ENCODE measurements at places on chromosomes 3 and 15.
A peak's percentile ranks its signal among the peaks of the same experiment; 100 is the strongest.

- no peak for DNase-seq
Measured at GRCh38 chr3:50466177-50466576, 37.3 kb downstream of the CACNA2D2 start.

DNA sequence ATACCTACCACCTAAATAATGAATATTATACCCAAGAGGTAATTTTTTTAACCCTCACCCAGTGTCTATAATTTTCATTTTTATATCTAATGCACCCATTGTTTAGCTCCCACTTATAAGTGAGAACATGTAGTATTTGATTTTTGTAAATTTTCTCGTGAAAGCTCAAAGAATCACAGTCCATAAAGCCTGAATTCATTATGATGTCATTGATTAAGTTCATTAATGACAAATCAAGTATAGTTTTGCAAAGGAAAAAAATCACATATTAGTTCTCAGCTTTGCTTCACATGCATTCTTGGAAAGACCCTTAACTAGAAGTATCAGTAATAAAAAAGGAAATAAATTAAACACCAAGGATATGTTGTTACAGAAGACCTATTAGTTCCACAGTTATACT is 425.3 kb upstream of the UBE2E2 start:
- no peak for DNase-seq

DNA sequence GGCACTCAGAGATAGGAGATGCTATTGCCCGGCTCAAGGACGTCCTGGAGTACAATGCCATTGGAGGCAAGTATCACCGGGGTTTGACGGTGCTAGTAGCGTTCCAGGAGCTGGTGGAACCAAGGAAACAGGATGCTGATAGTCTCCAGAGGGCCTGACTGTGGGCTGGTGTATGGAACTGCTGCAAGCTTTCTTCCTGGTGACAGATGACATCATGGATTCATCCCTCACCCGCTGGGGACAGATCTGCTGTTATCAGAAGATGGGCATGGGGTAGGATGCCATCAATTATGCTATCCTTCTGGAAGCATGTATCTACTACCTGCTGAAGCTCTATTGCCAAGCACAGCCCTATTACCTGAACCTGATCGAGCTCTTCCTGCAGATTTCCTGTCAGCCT is 26.4 kb downstream of the BCL2A1 start:
- no peak for DNase-seq

- DNase-seq: no peak
Measured at GRCh38 chr15:65909831-65910230, 40.5 kb downstream of the RAB11A start.

DNA sequence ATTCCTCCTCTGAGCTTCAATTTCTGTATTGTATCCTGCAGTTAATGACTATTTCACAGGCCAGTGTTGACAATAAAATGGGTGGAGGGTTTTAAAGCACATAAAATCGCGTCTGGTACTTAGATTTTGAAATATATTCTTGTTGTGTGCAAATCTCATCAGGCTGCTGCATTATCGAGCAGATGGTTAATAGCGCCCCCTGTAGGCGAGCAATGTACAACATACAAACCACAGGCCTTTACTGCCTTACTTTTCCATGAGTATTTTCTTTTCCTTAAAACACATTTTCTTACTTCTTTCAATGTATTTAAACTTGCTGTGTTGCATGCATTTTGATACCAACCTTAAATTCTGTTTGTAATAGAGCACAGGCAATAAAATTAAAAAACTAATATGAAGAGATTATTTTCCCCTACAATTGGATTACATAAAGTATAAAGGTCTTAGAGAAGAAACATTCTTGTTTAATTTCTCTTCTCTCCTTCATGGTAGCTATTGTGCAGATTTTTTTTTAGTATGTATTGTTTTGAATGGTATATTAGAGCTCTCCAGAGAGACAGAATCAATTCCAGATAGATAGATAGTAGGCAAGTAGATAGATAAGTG is 608.4 kb downstream of the CADM2 start:
- DNase-seq: peak; percentile 1

- DNase-seq: no peak
Measured at GRCh38 chr3:86990734-86991481, at the start of gene VGLL3. TSS of gene VGLL3 (minus strand) at chr3:86991149. CDS start at chr3:86990743, 406 bp downstream.

GRCh38 chr15:64544450-64544849 is 84.1 kb downstream of the ZNF609 start:
- DNase-seq: no peak

GRCh38 chr15:48579945-48580671 is 65.4 kb downstream of the FBN1 start:
- no peak for DNase-seq

DNA sequence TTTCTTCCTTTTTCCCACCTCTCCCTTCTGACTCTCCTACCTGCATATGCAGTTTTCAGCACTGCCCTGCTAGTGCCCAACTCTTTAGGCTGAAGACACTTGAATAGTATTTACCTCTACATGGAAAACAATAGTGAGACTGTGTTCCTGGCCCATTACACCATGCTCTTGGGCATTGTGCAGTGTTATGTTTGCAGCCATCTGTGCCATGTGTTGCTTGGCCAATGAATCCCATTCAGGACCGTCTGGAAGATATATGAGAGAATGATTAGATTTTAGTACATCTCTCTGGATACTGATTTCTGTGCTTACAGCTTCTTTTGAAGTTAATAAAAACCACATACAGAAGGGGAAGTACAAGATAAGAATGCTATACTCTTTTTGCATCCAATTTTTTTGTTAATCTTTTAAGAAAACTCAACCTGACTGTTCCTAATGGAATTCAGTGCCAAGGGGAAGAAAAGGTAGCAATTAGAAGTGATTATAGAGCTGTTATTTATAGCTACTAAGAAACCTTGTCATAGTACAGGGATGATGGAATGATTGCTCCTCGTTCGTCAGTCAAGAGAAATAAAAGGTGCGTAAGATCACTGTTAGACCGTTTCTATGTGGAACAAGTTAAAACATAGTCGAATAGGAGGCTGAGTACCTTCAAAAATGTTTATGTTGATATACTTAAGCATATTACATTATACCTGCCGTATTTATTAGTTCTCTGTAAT is 58.9 kb downstream of the TMEM41A start:
- no peak for DNase-seq

DNA sequence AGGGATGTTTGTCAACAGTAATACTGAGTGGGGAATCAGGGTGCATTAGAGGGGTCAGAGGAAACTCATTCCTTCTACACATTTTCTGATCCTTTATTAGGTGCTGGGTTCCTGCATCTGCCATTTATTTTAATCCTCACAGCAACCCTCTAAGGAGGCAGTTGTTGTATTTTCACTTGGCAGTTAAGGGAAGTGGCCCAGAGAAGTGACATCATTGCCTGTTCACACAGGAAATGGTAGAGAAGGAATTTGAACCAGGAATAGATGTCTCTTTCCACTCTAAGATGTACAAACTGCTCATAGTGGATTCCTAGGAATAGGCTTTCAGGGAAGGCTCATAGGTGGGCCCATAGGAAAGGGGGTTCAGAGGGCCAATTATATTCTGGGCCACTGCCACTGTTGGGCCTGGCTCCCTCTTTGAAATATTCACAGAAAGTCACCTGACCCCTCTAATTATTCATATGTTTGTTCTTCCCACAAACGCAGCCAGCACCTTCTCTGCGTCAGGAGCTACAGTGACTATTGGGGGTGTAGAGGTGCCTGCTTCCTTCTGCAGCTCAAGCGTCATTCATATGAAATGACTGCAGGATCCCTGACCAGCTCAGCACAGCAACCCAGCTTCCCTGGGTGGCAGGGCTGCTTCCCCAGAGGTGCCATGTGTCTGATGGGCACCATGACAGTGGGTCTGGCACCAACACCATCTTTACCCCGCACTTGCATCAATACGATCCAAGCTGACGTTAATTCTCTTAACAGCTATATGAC is 163.9 kb upstream of the SMAD3 start:
- no peak for DNase-seq

DNA sequence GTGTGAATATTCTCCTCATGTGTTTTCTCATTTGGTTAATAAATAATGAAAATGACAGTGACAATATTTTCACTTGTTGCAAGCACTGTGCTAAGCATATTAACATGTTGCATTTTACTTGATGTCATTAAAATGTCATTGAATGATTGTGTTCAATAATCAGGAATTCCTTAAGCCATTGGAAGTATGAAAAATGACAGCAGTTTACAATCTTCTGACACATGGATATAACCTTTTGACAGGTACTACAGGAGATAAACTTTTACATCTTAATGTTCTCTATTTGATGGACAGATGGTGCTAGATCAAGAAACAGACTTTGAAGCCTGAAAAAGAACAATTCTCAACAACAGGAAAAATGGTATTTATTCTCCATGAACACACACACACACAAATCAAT is 1138.3 kb downstream of the ROBO2 start:
- no peak for DNase-seq

GRCh38 chr15:95795386-95795785 is 535.1 kb upstream of the NR2F2 start:
- no peak for DNase-seq

DNA sequence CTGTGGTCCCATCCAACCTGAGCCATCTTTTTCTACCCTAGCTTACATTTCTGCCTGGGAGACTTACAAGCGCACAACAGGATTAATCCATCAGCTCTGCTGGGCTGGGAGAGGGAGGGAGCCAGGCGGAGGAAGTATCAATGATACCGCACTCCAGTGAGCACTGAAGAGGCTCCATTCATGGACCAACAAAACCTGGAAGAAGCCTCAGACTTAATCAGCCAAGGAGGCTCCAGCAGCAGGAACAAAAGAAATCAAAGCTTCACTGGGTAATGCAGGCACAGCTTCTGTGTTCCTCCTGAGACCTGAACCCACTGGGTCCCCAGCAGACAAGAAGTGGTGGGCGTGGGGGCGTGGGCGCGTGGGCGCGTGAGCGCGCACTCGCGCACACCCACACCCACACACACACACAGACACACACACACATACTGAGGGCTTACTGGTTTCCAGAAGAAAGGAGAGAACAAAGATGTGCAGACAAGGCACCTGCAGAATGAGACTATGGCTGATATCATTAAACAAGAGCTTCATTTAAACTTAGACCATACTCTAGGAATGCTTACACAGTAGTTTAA is 87.0 kb upstream of the BOC start:
- no peak for DNase-seq

- no peak for DNase-seq
Measured at GRCh38 chr15:70412794-70413193, 315.1 kb upstream of the TLE3 start.

DNA sequence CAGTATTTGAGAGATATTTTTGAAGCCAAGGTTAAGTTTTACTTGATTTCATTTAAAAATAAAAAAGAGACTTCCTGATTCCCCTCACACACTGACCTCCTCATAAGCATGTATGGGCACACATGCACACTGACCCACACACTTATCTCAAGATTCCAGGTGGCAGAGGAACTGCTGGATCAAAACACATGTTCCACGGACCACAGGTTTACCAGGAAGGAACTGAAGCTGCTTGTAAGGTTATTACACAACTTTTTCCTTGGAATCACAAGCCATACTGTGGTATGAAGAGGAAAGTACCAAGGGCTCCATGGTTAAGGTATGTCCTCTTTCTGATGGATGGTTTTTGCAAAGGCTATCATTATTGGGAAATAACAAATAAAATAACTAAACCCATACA is 7.5 kb downstream of the CLDN1 start:
- no peak for DNase-seq

DNA sequence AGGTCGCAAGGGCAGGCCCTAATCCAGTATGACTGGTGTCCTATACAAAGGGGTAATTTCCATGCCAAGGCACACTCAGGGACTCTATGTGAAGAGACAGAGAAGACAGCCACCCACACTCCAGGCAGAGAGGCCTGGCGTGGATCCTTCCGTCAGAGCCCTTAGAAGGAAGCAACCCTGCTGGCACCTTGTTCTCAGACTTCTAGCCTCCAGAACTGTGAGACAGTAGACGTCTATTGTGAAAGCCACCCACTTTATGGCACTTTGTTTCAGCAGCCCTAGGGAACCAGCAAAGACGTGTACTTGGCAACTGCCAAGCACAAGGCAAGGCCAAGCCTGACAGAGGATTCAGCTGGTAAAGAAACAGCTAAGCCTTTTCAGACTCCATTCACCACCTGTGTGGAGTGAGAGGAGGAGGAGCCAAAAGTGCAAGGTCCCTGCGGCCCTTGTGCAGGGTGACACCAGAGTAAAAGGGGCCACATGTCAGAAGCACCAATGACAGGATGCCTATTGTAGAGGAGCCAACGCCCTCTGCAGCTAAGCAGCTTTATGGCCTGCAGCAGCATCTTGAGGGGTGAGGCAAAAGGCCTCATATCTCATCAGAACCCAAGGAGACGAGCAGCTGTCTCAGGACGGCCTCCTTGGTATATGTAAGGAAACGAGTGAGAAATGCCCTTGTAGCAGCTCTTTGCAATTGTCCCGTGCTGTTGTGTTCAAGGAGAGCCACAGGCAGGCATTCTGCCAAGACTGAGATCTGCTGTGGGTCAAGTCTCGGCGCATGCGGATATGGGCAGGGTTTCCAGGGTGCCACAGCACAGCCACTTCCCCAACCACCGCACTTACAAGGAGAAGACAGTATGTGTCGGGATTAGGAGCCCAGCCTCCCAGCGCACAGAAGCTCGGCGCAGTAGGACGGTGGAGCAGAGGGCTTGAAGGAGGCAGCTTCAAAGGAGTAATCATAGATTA is 121.5 kb upstream of the LIPC start:
- no peak for DNase-seq

GRCh38 chr3:6571448-6571847 is 289.5 kb upstream of the GRM7 start:
- DNase-seq: no peak

- peak; percentile 24 for DNase-seq
Measured at GRCh38 chr3:186254676-186255650, 107.1 kb downstream of the DGKG start.

DNA sequence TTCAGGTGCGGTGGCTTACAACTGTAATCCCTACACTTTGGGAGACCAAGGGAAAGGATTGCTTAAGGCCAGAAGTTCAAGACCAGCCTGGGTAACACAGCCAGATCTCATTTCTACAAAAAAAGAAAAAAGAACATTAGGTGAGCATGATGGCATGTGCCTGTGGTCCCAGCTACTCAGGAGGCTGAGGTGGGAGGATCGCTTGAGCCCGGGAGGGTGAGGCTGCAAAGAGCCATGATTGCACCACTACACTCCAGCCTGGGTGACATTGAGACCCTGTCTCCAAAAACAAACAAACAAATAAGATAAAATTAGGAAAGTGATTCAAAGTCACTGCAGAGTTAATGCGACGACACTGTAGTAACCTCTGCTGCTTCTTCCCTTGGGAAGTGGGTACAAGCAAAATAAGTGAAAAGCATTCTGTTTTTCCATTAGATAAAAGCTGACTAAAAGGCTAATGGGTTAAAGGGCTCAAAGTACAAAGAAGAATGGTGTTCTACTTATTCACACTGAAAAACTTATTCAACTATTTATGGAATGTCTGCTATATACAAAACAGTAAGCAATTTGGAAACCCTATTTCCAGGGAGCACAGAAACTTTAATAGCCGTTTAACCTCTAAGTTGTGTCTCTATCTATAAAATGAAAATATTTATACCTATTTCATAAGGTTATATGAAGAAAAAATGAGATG is 8.0 kb upstream of the RPS27L start:
- DNase-seq: no peak

DNA sequence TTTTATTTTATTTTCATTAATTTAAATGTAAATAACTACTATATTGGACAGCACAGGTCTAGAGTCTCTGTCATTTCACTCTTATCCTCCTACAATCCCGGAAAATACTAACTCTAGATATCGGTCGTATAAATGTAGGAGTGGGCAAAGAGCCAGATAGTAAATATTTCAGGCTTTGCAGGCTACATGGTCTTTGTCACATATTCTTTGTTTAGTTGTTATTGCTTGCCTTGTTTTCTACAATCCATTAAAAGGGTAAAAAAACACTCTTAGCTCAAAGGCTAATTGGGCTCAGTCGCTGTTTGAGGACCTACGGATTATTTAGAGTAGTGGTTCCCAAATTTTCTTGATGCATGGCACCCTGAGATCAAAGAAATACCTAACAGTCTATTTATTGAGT is 1.7 kb downstream of the KNL1 start:
- no peak for DNase-seq
